ENCODE measurements at places on chromosomes 2 and 18.

DNA sequence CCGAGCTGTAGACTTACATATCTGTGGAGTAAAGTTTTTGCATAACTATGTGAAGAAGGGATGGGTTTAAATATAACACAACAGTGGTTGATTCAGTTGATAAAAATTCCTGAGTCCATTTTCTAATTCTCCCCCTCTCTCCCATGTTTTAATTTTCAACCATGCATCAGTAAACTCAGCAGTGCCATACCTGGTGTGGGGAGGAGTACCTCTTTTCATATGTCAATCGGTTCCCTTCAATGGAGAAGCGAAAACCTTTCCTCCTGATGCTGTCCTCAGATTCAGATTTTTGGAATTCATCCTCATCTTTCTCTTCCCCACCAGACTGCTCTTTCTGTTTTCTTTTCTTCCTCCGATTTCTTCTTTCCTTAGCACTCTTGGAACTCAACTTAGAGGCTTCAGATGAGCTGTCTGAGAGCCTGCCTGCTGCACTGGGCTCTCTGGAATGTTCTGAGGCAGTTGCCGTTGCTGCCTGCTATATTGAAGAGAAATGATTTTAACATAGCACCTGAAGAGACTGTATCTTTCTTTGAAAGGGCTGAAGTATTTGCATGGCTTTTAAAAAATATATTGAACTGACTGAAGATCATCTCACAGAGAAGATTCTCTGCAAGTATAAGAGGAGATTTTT is 82.9 kb downstream of the SCN1A start:
- DNase-seq = no peak

DNA sequence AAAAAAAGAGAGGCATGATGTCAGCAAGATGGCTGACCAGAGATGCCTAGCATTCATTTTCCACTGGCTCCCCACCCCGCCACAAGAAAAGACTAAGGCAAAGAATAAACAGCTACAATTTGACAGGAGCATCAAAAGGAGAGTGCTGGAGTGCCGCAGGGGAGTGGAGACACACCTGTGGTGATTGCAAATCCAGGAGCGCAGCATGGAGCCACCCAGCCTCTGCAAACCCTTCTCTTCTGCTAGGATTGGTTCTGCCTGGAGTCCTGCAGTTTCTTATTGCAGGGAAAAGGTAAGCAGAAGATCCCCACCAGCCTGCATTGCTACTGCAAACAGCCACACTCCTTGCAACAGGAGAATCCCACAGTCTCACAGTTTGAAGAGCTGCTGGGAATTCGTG is 26.1 kb downstream of the BOLL start:
- no peak for DNase-seq

- DNase-seq = peak; percentile 94
These were observed 44.8 kb downstream of the ARL4C start for GRCh38 chr2:234451852-234452625.

DNA sequence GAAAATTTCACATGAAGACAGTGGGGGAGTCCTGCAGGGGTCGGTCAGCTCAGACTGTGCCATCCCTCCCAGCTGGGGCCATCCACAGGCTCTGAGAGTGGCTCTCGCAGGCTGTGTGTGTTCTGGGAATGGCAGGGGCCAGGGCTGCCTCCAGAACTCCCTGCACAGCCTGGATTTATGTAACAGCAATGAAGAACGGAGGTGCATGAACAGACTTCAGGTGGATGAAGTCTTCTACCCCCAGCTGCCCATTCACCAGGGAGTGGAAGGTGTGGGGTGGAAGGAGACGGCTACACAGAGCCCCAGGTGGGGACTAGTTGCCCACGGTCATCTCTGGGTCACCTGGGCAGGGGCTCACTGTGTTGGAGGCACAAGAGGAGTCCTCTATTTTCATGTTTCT is 56.1 kb upstream of the HDAC4 start:
- DNase-seq = no peak

GRCh38 chr2:29952973-29953372 is 31.6 kb upstream of the ALK start:
- no peak for DNase-seq

GRCh38 chr2:45435316-45435715 is 175.8 kb downstream of the SRBD1 start:
- peak; percentile 34 for DNase-seq

- DNase-seq = no peak
These were observed 149.4 kb downstream of the DTNA start for GRCh38 chr18:34859496-34859895.

- no peak for DNase-seq
These were observed 77.9 kb downstream of the CYBRD1 start for GRCh38 chr2:171600126-171600525.

- DNase-seq = peak; percentile 68
These were observed 98.2 kb upstream of the HNMT start for GRCh38 chr2:137865954-137866540.

- no peak for DNase-seq
These were observed 64.6 kb upstream of the CNGA3 start for GRCh38 chr2:98281607-98282006.

DNA sequence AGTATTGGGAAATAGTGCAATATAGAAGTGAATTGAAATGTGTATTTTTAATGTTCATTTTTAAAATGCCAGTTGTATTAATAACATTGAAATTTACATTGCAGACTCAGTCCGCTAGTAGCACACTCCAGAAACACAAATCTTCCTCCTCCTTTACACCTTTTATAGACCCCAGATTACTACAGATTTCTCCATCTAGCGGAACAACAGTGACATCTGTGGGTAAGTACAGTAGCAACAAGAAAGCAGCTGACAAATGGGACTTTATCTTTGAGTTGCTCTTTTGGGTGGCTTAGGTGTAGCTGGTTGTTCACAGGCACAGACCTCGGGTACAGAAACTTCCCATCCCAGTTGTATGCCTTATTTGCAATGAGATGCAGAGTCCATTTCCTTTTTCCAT is 118.2 kb upstream of the IL1R2 start:
- DNase-seq = no peak

GRCh38 chr2:168326572-168326971 is 79.2 kb upstream of the STK39 start:
- no peak for DNase-seq

DNA sequence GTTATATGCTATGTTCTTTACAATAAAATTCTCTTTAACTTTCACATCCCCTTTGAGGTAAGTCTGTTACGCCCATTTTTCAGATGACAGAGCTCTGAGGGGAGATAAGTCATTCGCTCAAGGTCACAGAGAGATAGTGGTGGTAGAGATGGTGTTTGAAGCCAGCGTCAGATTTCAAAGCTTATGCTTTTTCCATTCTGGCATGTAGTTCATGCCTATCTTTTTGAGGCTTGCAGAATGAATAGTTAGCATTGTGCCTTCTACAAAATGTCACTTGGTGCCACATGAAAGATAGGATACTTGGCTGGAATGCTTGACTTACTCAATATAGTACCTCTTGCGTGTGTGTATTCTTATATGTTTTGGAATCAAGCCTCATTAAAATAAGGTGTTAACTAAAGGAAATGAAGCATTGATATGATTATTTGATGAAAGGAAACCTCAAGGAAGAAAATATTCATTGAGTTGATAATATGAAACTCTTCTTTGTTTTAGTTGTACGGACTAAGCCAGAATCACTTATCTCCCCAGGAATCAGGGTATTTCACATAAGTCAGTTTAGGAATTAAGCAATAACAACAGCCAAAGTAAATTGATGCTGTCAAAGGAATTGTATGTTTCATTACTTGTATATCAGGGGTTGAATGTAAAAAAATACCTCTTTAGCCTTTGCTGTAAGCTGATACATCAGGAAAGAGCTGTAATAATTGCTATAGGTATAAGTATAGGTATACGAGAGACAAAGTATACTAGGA is 15.5 kb downstream of the SPATS2L start:
- no peak for DNase-seq

GRCh38 chr2:113018509-113018908 is 13.2 kb downstream of the IL36A start:
- DNase-seq = no peak

DNA sequence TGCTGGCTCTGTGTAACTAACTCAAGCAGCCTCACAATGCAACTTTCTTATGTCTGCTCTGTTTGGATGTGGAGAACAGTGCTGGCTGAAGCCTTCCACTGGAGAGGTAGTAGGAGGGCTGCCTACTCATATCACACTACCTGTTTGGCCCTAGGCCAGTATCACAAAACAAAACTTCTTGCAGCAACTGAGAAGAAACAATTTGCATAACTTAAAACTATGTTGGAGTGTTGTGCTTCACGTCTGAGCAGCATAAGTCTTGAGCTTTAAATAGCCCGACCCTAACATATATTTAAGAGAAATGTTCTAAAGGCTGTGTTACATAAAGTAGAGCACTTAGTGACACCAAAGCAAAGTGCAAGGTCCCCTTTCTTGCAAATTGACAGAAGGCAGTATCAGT is 204.9 kb upstream of the ACVR2A start:
- DNase-seq = no peak

DNA sequence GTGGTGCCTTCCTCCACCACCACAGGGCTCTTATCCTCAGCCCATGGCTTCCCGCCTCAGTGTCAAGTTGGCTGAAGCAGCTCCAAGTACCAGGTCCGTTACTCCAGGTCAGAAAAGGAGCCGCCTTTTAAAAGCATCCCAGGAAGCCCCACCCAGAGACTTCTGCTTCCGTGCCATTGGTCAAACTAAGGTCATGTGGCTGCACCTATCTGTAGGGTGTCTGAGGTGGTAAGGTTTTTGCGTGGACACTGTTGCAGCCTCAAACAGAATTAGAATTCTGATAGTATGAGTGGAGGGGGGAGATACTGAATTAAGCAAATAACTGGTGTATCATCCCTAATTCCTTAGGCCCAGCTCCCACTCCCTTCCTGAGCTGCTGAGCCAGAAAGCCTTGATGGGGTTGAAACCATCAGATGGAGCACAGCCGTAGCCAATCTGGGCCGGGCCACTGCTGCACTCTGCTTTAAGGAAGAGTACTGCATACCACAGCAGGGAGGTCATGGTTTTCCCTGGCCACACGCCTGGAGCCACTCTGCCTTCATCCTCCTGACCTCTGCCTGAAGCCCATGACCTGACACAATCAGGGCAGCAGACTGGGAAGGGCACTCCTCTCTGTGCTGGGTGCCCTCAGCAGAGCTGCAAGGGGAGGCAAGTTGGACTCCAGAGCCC is 8.4 kb downstream of the TMEM247 start:
- peak; percentile 81 for DNase-seq

GRCh38 chr2:116809109-116809508 is 1005.4 kb upstream of the DDX18 start:
- peak; percentile 10 for DNase-seq

DNA sequence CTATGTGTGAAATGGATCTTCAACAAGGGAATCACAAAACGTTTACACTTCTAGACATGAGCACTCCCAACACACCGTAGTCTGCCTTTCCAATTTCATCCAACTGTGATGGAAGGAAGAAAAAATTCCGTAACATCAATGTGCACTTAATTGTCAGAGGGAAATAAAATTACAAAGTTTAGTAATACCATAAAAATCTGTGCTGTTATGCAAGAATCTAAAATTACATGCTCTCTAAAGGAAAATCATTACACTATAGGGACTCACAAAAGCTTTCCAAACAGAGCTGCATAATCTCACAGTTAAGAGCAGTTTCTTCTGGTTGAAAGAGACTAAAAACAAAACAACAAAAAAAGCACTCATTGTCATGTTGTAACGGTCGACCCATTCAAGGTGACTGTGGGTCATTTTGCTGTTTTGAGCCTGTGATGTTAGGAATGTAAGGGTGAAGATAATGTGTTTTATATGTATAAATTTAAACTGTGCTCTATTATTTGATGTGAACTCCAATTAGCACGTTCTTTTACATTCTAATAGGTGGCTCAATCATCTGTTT is 698.0 kb downstream of the TDRD15 start:
- DNase-seq = peak; percentile 31

DNA sequence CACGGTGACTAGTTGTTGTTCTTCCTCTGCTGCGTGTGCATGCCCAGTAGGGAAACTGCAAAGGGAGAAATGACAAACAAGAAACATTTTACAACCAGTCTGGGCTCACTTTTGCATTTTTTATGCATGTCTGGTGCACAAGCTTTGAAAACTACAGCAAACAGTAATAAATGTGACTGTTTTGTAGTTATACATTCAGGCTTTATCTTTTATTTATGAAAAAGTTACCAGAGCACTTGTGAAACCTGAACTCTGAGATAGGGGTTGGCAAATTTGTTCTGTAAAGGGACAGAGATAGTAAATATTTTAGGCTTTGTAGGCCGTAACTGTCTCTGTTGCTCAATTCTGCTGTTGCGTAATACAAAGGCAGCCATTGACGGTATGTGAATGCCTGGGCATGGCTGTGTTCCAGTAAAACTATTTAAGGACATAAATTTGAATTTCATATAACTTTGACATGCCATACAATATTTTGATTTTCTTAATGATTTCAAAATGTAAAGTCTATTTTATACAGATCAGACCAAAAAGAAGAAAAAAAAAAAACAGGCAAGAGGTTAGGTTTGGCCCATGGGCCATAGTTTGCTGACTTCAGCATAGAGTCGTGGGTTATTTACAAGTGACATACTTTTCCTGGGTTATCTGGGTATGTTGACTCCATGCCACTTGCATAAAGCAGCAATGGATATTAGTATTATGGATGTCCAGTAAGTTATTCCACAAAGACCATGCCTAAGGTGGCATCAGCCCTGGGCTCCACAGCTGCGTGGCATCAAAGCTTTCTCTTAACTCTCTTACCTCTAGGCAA is 53.6 kb upstream of the EML6 start:
- DNase-seq = peak; percentile 89

- DNase-seq = no peak
These were observed 412.7 kb upstream of the FSHR start for GRCh38 chr2:49567021-49567420.

- no peak for DNase-seq
These were observed 142.3 kb upstream of the HAAO start for GRCh38 chr2:42934580-42935186.

GRCh38 chr2:110149330-110150220 is 34.0 kb upstream of the MALL start:
- DNase-seq = peak; percentile 88

- no peak for DNase-seq
These were observed 31.8 kb upstream of the CFAP36 start for GRCh38 chr2:55487686-55488085.

DNA sequence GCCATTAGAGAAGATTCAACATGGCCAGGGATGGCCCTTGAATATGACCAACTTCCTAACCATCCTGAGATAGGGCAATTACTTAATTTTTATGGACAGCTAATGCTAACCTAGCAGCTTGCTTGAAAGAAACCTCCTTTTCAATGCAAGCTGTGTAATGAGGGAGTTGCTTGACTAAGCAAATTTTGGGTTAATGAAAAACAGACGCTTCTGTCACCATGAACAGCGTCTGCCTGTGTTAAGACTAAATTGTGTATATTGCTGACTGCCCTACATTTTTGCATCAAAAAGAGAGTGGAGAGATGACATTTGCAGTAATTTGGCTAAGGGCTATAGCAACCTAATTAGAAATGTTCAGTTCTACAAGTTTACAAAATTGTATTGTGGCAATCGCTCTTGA is 319.2 kb upstream of the LRATD1 start:
- DNase-seq = no peak
